ENCODE measurements at places on chromosomes 12 and 14. TPM values are rescaled to one million over a fixed set of nuclear protein-coding genes. Genes with fewer than 3 reads are reported as not detected.

RFX4 gene
- not detected for total RNA-seq

ACSS3 gene
- not detected for total RNA-seq

MYL2 gene
- total RNA-seq: not detected

DNA sequence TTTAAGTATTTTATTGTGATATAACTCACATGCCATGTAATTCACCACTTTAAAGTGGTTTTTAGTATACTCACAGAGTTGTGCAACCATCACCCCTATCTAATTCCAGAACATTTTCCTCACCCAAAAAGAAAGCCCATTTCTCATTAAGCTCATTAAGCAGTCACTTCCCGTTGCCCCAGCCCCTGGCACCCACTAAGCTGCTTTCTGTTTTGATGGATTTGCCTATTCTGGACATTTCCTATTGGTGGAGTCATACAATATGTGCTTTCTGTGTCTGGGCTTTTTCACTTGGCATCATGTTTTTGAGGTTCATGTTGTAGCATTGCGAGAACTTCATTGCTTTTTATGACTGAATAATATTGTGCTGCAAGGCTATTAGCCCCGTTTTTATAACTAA, 66.0 kb downstream of the ARL6IP4 start:
- DNase-seq: no peak

- no peak for DNase-seq
Observed at GRCh38 chr14:23285530-23286019, 357 bp downstream of the HOMEZ start.
